Kidney (tissue), 22 donors: ENCODE measurements at places on chromosomes 7 and 10. TPM values are rescaled to one million over a fixed set of nuclear protein-coding genes. Genes with fewer than 3 reads are reported as not detected.
A peak's percentile ranks its signal among the peaks of the same experiment; 100 is the strongest.

DNA sequence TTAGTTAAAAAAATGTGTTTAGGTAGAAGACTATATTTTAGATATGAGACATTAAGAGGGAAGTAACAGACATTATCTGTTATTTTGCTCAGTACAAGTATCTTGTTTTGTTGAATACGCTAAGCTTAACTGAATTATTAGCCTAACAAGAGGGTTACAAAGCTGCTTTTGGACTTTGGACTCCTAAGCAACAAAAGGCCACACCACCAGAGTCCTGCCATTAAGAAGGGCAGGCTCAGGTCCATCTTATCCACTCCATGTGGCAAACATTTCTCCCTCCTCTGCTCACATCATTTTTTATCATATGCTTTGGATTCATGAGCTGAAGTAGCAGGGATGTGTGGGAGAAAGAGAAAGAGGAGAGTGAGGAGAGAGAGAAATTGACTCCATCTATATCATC lies 33.5 kb downstream of the OSBPL3 start:
- DNase-seq: no peak

- DNase-seq: no peak
These were observed 236.5 kb upstream of the PTN start for GRCh38 chr7:137579913-137580640.

DNA sequence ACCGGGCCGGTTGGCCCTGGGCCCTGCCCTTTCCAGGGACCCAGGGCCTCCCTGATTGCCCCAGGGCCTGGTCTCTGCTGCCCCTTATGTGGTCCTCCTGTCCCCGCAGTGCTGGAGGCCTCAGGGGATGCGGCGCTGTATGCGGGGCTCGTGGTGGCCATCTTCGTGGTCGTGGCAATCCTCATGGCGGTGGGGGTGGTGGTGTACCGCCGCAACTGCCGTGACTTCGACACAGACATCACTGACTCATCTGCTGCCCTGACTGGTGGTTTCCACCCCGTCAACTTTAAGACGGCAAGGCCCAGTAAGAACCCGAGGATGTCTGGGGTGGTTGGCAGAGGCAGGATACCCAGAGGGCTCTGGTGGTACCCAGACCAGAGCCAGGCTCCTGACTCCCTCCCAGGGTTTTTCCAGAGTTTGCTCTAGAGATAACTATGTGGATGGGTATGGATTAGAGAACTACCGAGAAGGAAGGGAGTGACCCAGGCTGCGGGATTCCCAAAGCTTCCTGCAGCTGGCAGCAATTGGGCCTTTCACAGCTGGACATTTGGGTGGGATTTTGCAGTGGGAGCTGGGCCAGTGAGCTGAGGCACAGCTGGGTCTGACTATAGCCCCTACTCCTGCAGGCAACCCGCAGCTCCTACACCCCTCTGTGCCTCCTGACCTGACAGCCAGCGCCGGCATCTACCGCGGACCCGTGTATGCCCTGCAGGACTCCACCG lies 28.1 kb upstream of the SLC29A3 start:
- no peak for DNase-seq

DNA sequence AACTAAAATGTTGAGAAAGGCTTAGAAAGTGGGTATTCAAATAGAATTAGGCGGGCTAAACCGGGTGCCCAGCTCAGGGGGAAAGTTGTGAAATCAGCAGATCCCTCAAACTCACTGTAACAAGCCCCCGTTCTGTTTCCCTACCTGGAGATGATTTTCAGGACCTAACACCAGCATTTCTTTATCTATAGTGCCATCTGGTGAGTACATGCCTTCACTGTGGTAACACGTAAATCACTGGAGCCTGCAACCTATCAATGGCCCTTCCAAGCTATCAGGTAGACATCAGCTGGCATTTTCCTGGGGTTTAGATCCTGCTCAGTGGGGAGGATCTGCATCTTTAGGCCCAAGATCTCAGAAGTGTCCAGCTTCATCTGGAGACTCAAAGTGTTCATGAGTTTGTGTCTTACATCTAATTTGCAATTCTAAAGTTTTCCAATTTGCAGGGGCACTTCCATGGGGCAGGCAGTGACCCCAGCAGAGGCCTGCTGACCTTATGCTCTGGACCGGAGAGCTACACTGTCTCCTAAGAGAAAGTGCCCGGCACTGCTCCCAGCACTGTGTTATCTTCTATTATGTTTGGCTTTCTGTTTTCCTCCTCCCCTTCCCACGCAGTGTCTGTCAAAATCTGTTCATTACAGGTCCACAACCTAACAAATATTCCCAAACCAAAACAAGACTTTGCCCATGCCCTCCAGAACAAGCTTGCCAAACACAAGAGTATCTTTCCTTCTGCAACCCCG lies 132.5 kb downstream of the LSM5 start:
- DNase-seq: no peak

- DNase-seq: no peak
These were observed 27.3 kb upstream of the CALD1 start for GRCh38 chr7:134752006-134752760.

GRCh38 chr7:7996568-7996967 lies 28.0 kb downstream of the GLCCI1 start:
- peak; percentile 29 for DNase-seq

- no peak for DNase-seq
These were observed 669.4 kb downstream of the INHBA start for GRCh38 chr7:41033500-41033899.

- no peak for DNase-seq
These were observed 146.3 kb upstream of the CELF2 start for GRCh38 chr10:10871352-10871751.

DNA sequence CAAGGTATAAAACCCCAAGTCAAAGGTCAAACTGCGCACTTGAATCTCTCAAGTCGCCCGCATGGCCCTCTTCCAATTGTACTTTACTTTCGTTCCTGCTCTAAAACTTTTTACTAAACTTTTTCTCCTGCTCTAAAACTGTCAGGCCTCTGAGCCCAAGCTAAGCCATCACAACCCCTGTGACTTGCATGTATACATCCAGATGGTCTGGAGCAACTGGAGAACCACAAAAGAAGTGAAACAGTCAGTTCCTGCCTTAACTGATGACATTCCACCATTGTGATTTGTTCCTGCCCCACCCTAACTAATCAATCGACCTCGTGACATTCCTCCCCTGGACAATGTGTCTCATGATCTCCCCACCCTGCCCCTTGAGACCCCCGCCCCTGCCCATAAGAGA lies 35.6 kb upstream of the PIK3CG start:
- no peak for DNase-seq

- DNase-seq: no peak
These were observed 26.7 kb upstream of the WNT2 start for GRCh38 chr7:117349570-117349969.

- DNase-seq: no peak
These were observed 6.7 kb upstream of the CHST15 start for GRCh38 chr10:124100124-124100523.

- no peak for DNase-seq
These were observed 51.6 kb downstream of the ARMH3 start for GRCh38 chr10:102004376-102004775.

- DNase-seq: no peak
These were observed 60.7 kb downstream of the EXOC4 start for GRCh38 chr7:133313575-133313974.

GRCh38 chr10:96122824-96123223 lies 7.3 kb upstream of the ZNF518A start:
- DNase-seq: no peak

- no peak for DNase-seq
These were observed 2.6 kb downstream of the MRPL43 start for GRCh38 chr10:100984672-100985177.

DNA sequence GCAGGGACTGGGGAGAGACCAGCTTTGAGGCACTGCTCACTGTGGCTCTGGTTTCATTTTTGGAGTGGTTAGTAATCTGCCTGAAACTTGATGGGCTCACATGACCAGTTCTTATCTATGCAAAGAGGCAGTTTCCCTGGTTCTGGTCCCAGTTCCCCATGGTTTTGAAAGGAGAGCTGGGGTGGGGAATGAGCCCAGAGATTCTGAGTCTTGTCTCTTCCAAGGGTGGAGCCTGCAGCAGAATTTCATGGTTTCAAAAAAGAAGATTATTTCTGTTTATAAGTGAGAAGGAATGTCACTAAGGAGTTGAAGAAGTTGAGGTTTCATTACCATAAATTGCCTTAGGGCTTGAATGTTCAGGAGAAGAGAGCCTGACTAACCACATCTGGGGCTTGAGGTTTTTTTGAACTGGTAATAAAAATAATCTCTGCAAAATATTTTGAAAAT lies 190.2 kb upstream of the HABP2 start:
- DNase-seq: no peak

DNA sequence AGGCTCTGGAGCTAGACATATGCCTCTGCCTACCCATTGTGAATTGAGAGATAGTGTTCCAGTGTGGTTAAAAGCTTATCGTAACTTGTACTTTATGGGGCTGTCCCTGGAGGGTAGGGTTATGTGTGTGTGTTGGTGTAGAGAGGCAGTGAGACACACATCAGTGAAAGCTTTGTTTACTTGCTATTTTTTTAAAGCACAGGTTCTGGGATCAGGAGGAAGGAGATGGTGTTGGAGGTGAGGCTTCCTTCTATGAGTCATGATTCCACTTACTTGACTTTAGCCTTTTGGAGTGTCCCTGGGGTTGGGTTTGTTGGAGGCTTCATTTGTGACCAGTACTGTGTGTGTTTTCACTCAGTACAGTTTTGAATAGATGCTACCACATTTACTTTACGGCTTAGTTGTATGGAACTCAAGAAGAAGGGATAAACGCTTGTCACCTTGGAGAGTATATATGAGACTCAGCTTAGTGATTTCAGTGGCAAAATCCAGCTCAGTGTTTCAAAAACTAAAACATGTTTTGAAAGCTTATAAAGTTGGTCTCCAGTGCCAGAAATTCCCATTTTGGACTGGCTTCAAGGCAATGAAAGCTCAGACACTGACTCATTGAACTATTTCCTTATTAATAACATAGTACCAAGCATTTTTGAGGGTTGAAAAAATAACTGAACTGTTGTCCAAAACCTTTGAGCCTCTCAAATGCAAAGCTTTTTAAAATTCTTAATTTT lies 106.2 kb downstream of the PLXDC2 start:
- DNase-seq: no peak

DNA sequence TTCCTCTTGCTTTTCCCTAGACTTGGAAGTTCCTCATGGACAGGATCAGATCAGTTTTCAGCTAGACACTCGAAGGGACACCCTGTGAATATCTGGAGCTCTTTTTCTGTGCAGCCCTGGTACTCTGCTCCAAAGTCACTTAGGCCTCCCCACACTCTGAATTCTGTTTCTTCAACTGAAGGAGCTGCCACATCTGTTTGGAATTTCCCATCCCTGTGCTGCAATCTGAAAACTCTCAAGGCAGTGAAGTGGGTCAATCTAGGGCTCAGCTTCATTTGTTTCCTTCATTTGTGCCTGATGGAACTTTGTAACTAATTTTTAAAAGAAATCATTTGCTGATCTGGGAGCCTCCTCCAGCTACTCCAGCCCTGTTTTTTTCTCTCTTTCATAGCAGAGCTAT lies 9.6 kb downstream of the EPC1 start:
- no peak for DNase-seq

DNA sequence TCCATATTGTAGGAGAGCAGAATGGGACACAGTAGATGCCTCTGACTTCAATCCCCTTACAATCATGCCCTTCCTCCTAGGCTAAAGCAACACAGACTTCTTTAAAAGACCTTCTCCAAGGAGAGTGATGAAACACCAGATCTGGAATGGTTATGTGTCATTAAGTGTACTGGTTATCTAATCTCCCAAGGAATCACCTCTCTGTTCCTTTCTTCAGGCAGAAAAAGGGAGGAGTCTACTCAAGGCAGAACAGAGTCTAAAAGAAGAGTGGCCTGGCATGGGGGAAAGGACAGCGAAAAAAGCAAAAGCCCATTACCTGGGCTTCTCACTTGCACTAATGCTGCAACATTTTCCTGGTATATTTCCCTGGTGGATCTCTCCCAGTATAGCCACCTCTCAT lies 2.9 kb downstream of the ELMO1 start:
- no peak for DNase-seq

GRCh38 chr7:70436790-70437350 lies 695.1 kb upstream of the GALNT17 start:
- no peak for DNase-seq

DNA sequence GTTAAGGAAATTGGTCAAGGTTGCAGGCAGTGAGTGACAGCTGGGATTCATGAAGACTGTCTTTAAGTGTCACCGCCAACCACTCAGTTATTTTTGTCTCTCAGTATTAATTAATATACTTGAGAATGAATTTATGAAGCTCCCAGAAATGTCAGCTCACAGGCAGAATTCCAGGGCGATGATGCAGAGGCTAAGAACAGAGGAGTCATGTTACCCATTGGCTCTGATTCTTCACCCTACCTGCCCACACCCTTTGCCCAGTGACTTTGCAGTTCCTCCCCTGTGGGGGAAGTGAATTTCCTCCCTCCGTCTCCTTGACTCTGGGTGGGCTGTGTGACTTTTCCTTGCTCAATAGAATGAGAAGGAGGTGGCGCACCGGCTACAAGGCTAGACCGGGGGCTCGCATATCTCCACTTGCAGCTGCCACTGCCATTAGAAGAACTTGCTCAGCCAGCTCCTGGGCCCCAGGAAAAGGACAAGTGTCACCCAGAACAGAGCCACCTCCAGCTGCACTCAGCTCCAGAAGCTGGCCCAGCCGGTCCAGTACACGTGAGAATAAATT lies 157.1 kb upstream of the PRKCQ start:
- peak; percentile 61 for DNase-seq

- DNase-seq: peak; percentile 87
These were observed 5.6 kb downstream of the LRRTM3 start for GRCh38 chr10:66931340-66931948.

DNA sequence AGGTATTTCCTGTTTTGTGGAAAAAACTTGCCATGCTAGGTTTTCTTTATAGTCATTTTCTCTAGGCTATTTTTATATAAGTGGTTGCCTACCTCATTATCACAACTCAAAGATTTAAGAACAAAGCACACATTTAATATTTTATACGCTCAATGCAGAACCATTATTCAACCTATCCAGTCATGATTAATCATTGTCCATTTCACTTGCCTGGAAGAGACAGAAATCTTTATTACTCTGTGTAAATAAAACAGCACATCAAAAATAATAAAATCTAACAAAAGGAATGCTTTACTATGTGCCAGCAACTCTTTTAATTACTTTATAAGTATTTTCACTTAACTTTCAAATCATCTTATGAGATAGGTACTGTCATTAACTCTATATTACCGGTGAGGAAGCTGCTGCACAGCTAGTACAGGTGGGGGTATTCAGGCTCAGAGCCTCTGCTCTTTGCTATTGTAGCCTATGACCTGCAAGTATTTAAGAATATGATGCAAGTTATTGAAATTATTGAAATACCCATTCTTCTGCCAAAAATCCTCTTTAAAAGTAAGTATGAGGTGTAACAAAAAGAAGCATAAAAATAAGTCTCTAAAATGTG lies 16.4 kb upstream of the TAS2R16 start:
- no peak for DNase-seq

The SRRM3 gene
- 0.99 TPM for polyA plus RNA-seq

The VWA2 gene
- 0.17 TPM for polyA plus RNA-seq

The VAX1 gene
- polyA plus RNA-seq: not detected

The NANOS1 gene
- 4.5 TPM for polyA plus RNA-seq

The ASB15 gene
- polyA plus RNA-seq: 1.8 TPM

The CDHR3 gene
- 3.6 TPM for polyA plus RNA-seq

The SORBS1 gene
- 12.2 TPM for polyA plus RNA-seq

The PDZD7 gene
- 1.9 TPM for polyA plus RNA-seq

The FAM200A gene
- polyA plus RNA-seq: 6.9 TPM

The BMPR1A gene
- polyA plus RNA-seq: 7.9 TPM

The CALD1 gene
- polyA plus RNA-seq: 72.7 TPM

The KAT6B gene
- 2.9 TPM for polyA plus RNA-seq
